Activated gamma-delta T cell treated with anti-CD3 and anti-CD28 coated beads, Interleukin-2, amount 50 U/mL, for 16 hours (primary cell): ENCODE measurements at places on chromosomes 12 and 14.

- DNase-seq = no peak
Observed at GRCh38 chr14:33524244-33524643, 426.6 kb downstream of the EGLN3 start.

DNA sequence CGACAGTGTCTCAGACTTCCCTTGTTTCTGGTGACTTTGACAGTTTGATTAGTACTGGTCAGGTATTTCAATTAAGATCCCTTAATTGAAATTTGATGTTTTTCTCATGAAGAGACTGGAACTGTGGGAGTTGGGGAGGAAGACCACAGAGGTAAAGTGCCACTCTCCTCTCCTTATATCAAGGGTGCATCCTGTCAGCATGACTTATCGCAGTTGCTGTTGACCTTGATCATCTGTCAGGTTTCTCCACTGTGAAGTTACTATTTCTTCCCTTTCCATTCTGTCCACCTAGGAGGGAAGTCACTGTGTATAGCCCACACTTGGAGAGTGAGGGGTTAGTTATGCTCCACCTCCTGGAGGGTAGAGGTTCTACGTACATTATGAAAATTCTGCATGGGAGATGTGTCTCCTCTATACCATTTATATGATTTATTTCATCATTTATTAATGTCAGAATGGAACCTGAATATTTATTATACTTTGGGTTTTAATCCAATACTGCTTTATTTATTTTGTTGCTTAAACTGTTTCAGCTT is 40.3 kb upstream of the SMOC1 start:
- no peak for DNase-seq

DNA sequence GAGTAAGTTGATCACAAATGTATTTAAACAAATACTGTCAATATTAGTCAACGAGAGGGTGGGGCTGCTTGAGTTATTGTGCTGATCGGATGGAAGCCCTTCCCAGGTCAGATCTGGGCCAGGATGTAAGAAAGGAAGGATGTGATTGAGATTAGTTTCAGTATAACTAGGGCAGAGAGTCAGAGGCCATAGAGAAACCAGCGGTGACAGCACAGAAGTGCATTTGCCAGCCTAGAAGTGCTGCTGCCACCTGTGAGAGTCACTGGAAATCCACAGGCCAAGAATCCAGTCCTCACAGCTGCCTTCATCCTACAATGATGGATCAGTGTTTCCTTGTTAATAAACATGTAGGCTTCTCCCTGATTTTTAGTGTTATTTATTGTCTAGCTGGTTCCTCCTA is 9.8 kb upstream of the FERMT2 start:
- no peak for DNase-seq

- DNase-seq = no peak
Observed at GRCh38 chr12:51346581-51346980, at the start of gene CELA1. TSS of gene CELA1 (minus strand) at chr12:51346679. CDS start at chr12:51346638, 41 bp downstream.

GRCh38 chr12:122860040-122860853 is 25.0 kb downstream of the HIP1R start:
- DNase-seq = peak; percentile 72

DNA sequence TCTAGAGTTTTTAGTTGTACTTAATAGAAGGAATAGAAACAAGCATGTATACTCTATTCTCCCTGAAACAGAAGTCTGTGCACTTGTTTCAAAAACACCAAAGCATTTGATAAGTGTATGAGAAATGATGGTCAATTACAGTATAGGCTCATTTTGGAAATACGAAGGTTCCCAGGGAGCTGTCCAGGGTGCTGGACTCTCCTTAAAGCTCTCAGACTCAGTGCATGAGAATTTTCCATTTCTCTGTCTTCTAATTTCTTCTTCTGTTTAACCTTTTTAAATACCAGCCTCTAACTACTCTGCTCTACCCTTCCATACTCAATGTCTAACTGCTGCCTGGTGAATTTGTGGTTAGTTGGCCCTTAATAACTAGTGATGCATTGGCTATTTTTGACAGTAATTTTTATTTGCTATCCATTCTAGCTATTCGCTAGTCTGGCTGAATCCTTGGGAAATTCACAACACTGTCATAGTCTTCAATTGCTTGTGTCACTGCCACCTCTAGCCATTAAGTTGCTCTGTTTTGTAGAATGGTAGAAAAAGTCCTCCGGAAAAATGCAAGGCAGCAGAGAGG is 229.2 kb downstream of the NRXN3 start:
- DNase-seq = no peak

DNA sequence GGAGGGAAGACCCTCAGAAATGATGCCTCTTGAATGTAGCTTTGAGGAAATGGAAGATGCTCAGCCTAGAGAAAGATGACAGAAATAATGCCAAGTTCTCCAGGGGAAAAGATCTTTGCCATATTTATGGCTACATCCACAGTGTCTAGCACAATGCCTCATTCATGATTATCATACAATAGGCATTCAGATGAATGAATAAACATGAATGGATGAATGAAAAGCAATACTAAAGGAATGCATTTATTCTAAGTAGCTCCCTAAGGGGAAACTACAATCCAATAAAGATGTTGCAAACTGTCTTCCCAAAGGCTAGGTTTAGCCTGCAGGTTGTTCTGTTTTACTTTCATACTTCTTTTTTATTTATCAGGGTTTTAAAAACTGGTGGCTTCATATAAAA is 12.0 kb downstream of the TMTC1 start:
- DNase-seq = no peak

DNA sequence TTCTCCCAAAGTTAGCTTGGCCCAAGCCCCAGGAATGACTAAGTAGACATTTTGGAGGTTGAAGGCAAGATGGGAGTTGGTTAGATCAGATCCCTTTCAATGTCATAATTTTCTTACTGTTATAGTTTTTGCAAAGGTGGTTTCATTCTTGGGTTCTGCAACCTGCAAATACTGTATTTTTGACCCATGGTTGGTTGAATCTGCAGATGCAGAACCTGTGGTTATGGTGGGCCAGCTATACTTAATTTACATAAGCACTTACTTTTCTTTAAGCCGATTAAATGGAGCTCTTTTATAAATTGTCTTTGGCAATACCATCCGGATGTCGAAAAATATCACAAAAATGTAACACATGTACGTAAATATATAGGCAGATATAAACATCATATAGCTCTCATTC is 25.6 kb downstream of the LEMD3 start:
- DNase-seq = no peak

DNA sequence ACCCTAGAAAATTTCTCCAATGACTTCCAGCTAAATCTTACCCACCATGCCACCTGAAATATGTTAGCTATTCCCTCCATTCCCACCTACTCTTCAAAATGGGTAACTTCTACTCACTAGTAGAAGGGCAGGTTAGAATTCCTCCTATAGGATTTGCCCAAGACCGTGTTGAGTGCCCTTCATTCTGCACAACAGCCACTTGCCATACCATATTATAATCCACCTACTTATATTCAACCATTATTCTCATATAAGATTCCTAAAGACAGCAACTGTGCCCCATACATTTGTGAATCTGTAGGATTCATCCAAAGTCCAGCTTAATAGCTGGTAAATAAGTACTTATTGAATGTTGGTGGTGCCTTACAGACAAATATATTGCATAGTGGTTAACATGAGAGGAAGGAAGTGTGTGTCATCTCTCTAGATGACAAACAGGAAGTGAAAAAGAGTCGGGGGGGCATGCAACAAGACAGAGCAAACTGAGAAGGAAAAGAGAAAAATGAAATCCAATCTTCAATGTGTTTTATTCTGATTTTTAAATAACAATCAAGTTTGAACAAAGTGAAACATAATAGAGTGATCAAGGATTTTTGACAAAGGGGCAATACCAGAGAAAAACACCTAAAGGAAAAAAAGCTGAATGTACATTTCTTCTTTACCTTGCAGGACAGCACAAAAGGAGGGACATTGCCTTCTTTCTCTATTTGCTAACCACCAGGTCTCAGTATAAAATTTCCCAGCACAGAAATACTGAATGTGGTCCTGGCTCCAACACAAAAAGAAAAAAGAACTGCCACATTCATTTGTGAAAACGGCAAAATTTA is 389.3 kb upstream of the USP15 start:
- DNase-seq = no peak

DNA sequence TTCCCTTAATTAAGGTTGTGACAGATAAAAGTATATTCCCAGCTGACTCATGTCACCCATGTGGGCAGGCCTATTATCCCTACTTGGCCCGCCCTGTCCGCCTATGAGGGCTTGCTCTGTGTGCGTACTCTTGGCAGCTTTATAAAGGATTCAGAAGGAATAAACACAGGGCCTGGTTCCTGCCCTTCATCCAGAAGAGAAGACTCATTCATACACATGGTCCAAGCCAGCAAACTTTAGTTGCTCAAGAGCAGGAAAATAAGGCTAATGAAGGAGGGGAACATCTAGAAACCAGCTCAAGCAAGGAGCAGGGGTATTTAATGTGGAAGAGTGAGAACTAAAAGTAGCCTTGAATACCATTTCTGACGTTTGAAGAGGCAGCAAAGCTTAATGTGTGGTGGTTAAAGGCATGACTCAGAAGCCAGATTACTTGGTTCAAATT is 141.9 kb downstream of the CRADD start:
- no peak for DNase-seq

DNA sequence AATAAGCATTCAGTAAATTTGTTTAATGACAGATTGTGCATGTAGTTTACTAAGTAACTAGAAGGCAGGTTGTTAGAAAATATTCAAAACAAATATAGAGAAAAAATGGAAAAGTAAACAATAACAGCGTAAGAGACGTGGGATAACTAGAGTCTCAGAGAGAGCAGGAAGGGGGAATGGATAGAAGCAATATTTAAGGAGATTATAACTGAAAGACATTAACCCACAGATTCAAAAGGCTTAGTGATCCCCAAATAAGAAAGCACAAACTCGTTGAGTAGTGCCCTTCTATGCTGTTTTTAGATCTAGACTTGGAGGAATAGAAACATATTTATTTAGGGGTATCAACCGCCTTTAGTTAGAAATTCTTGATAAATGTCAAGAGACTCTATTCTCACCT is 169.7 kb upstream of the RGS6 start:
- DNase-seq = no peak

GRCh38 chr14:32629236-32629635 is 300.1 kb downstream of the AKAP6 start:
- DNase-seq = no peak

- no peak for DNase-seq
Observed at GRCh38 chr14:57486767-57487379, 6.8 kb downstream of the CCDC198 start.

DNA sequence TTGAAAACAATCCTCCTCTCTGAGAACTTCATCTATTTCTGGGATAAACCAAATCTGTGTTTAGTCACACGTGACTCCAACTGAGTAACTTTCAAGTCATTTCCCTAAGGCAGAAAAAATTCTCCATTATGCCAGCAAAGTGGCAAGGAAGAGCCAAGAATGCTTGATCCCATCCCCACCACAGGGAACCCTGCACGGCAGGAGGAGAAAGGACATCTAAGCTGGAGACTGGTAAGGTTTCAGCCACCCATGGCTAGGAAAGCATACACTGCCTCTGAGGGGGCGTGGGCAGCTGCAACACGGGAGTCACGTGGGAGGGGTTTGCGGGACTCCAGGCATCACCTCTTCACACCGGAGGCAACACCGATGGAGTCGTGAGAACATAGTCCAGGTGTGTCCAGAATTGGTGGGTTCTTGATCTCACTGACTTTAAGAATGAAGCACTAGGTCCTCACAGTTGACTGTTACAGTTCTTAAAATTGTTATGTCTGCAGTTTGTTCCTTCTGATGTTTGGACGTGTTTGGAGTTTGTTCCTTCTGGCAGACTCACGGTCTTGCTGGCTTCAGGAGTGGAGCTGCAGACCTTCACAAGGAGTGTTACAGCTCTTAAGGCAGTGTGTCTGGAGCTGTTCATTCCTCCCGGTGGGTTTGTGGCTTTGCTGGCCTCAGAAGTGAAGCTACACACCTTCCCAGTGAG is 2.7 kb upstream of the SIVA1 start:
- DNase-seq = no peak

GRCh38 chr14:71415404-71415690 is 508.1 kb downstream of the PCNX1 start:
- no peak for DNase-seq

GRCh38 chr12:87920139-87920538 is 109.1 kb downstream of the C12orf50 start:
- DNase-seq = no peak

DNA sequence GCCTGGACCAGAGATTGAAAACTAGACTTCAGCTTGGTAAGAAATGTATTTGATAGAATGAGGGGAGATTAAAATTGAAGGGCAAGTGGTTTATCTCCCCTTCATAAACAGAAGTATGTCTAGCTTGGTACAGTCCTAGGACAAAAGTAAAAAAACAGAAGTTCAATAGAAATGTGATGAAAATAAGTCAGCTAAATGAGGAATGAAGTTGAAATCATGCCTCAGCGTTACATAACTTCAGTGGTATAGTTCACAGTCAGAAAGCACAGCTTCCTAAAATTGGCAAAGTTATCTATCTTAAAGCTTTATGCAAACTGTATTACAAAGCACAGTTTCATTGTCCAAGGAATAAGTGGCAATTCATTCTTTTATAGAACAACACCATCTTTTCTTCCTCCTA is 90.2 kb upstream of the SYT10 start:
- DNase-seq = no peak

- no peak for DNase-seq
Observed at GRCh38 chr12:77888611-77889010, 57.9 kb downstream of the NAV3 start.

GRCh38 chr12:67750513-67751183 is 102.1 kb downstream of the DYRK2 start:
- DNase-seq = no peak

DNA sequence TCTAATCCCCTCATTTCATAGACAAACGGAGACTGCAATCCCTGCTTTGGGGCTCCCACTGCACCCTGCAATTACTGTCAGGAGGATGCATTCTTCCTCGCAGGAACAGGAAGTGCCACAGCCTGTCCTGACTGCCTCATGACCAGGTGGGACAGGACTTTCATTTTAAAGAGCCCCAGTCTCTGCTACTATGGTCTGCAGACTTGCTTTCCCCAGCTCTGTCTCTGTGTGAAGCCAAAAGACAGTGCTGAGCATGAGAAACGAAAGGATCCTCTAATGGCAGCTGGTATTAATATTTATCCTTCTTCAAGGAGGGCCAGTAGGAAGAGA is 60.0 kb upstream of the PNMA1 start:
- DNase-seq = no peak

GRCh38 chr12:47990351-47991105 is 13.7 kb downstream of the COL2A1 start:
- peak; percentile 20 for DNase-seq

- no peak for DNase-seq
Observed at GRCh38 chr12:6799147-6799546, 9.8 kb downstream of the CD4 start.

- no peak for DNase-seq
Observed at GRCh38 chr12:12086973-12087692, 16.4 kb downstream of the BCL2L14 start.

GRCh38 chr14:22837750-22838538 is 1.6 kb downstream of the MMP14 start:
- DNase-seq = no peak

DNA sequence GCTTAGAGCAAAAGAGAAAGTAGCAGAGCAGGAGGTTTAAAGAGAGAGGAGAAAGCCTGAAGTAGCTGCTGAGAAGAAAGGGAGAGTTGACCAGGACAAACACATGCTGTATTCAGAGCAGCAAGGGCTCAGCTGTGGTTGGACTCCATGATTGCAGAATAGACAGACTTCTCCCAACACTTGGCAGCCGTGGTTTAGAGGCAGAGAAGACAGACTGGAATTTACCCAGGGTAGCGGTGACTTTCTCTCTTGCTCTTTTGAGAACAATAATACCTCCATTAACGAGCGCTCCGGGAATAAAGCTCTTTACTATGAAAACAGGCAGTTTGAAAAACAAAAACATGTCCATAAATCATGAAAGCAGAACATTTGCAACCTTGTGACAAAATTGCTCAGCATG is 21.4 kb upstream of the IGF1 start:
- DNase-seq = no peak
